Thoracic aorta (tissue), 2 donors: ENCODE measurements at places on chromosomes 13 and 19.

GRCh38 chr13:35475960-35476943, at the start of gene MAB21L1:
MAB21L1 (minus strand) TSS chr13:35476689; CDS start chr13:35476138, 551 bp downstream.
- no peak for DNase-seq

DNA sequence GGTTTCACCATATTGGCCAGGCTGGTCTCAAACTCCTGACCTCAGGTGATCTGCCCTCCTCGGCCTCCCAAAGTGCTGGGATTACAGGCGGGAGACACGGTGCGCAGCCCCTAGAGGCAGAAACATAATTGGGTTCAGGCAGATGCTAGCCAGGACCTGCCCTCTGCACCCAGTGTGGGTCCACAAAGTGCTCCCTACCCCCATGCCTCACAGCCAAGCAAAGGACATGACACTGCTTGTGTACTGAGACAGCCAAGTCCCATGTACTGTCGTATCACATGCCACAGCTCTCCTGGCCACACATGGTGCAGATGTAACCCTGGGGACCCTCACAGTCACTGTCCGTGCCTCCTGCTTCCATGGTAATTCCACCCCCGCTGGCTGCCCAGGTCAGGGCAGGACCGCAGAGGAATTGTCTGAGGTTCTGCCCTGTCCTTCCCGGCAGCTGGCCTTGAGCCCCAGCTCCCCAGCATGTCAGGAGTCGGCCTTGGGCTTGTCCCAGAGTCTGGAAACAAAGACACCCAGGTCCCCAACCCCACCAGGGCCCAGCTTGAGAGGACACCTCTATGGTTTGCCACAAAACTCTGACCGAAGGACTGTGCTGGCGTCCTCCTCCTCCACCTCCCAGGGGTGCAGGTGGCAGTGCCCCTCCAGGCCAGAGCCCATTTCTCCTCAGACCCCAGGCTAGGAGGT, 7.6 kb downstream of the PRR36 start:
- no peak for DNase-seq

- no peak for DNase-seq
These were observed 7.0 kb downstream of the GPR32 start for GRCh38 chr19:50777261-50777660.

- no peak for DNase-seq
These were observed 11.1 kb upstream of the DHRS12 start for GRCh38 chr13:51814825-51815650.

DNA sequence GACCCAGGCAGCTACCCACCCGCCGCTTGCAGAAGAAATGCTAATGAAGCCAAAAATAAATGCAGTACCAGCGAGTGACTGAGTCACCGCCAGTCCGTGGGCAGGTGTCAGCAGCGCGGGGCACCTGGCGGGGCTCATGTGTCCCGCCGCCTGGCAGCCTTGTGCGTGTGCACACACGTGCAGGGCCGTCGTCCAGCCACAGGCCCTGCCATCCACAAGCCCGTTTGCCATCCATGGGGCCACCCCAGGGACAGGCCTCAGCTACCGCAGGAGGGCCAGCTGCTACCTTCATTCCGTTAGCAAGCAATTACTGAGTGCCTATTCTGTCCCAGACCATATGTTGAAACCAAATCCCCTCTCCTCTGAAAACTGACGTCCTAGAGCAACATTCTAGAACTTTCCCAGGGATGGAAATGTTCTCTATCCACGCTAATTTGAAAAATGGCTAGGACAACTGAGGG, 20.5 kb downstream of the NCAN start:
- no peak for DNase-seq

- no peak for DNase-seq
These were observed 4.8 kb downstream of the PRMT1 start for GRCh38 chr19:49681830-49682229.

DNA sequence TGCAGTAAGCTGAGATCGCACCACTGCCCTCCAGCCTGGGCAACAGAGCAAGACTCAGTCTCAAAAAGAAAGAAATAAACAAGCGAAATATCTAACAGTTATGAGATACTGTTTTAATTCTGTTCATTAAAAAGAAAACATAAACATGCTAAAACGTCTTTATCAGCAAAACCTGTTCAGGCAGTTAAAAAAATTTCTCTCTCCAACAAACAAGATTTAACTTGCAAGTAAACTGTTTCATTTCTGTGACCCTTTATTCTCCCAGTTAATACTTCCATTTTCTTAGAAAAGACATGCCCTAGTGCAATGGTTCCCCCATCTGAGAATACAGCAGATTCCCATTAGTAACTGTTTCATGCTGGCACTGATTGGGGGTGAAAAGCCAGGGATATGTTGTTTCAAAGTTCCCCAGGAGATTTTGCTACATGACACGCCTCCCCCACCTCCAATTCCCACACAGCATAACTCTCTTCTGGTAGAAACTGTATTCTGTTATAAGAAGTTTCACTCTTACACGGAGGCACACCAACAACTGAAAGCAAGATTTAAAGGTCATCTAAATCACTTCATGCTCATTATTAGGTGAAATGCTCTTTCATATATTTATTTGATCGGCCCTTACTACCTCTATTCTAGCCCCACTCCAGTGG, 24.4 kb downstream of the ELF1 start:
- no peak for DNase-seq

GRCh38 chr13:87684850-87685742, 13.9 kb downstream of the SLITRK5 start:
- no peak for DNase-seq

GRCh38 chr19:45097450-45097775, 4.4 kb downstream of the PPP1R37 start:
- DNase-seq = no peak

- no peak for DNase-seq
These were observed 72.3 kb upstream of the RFC3 start for GRCh38 chr13:33745370-33746324.

DNA sequence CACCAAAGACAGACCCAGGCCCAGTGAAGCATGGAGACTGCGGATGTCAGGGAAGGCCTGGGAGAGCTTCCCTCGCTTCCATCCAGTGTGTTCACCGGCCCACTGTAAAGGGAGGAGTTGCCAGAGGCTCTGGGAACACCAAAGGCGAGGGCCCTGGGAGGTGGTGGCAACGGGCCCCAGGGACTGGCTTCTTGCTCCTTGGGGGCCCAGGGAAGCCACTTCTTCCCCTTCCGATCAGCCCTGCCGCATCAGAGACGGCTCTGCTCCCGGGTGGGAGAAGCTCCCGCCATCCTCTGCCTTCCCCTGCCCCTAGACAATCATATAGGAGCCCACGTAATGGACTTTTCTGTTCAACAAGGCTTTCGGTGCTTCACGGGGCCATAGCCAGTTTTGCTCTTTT, 83.4 kb upstream of the GPR183 start:
- DNase-seq = no peak

- DNase-seq = no peak
These were observed 88.8 kb upstream of the MCF2L start for GRCh38 chr13:112880221-112880641.

DNA sequence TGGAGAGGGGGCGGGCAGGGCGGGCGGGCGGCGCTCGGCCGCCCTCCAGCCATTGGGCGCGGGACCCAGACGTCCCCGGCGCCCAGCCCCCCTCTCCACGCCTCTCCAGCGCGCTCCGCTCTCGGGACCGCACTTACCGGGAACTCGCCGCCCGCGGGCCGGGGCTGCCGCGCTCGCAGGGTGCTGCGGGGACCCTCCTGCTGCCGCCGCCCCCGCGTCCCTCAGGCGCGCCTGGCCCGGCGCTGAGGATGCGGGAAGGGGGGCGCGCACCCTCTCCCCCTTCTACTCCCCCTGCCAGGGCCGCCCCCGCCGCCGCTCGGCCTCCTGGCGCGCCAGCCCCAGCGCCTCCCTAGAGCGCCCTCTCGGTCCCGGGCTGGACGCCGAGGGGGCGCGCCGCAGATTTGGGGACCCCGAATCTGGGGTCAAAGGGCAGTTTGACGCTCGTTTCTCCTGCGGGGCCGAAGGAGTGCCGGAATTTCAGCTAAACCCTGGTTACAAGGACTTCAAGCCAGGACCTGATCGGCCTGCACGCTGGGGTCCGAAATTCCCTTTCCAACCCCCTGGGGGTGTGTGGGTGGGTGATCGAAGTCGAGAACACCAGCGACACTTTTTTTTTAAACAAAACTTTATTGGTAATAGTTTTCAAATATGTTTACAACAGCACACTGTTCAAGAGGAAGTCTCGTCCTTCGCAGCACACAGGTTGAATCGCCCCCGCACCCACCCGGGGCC, 696 bp upstream of the SAMD1 start:
- DNase-seq = no peak

DNA sequence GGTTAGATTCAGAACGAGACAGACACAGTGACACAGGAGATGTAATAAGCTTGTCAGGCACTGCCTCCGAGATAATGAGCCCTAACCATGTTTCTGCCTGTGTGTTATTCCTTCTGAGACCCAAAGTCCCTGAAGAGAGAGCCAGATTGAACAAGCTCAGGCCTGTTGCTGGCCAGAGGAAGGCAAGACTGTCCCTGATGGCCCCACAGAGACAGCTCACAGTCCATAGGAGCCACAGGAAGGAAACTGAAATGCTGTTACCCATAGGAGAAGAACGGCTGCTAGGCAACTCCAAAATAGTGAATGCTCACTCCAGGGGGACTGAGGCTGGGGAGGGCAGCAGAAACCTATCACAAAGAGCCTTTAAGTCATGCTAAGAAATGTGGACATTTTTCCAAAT, 31.8 kb upstream of the RFXAP start:
- no peak for DNase-seq

DNA sequence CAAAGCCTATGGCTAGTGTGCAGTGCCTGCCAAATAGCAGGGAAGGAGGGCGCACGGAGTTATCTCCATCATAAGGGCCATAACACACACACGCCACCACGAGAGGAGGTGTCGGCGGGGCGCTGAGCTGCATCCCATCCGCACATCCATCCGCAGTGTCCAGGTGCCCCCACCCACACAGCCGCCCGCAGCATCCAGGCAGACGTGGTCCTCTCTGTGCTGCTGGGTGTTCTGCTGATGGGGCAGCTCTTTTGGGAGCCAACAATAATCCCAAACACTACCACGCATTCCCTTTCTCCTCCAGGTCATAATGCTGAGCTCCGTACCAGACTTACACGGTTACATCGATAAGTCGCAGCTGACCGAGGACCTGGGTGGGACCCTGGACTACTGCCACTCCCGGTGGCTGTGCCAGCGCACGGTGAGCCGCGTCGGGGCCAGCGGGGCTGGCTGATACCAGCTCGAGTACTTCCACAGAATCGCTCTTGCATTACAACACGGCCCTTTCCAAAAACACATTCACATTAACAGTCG, 41.5 kb upstream of the F7 start:
- DNase-seq = no peak

DNA sequence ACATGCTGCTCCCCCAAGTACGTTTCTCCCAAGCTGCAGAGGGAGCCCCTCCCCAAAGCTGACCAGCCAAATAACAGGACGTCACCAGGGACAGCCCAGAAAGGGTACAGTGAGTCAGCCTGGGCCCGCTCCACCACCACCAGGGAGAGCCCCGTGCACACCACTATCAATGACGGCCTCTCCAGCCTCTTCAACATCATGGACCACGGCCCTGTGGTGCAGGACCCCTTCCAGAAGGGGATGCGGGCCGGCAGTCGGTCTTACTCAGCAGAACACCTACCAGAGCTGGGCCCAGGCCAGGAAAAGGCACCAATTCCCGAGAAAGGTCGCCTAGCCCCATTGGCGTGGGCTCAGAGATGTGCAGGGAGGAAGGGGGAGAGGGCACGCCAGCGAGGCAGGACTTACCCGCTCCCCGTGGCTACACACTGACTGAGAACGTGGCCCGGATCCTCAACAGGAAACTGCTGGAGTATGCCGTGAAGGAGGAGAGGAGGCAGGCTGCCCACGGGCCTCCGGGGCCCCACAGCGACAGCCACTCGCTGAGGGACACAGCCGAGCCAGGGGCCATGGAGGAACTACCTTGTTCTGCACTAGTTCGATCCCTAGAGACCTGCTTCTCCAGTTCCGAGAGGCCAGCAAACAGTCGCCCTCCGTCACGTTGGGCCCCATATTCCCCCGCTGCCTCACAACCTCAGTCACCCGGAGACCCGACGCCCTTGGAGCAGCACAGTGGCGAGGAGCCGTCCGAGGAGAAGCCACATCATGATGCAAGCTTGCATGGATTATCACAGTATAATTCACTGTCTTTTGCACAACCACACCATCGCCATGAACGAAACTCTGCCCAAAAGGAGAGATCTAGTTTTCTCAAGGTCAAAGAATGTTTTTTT, 815.9 kb upstream of the KLHL1 start:
- DNase-seq = no peak

DNA sequence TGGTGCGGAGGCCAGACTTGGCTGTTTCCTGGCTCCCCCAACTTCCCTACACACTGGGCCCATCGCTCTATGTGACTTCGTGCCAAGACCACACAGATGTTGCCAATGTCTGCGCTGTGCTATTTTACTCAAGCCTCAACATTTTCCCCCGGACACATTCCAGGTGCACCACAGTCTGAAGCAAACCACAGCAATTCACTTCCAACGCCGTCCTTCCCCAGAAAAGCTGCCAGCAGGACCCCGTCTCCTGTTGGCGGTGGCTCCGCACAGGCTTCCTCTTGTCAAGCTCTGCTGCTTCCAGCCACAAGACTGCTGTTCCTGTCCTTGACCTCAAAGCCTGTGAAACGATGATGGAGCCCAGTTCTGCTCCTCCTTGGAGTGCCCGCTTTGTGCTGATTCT, 100.7 kb downstream of the CRYL1 start:
- DNase-seq = no peak

- DNase-seq = no peak
These were observed 51.3 kb downstream of the ERICH6B start for GRCh38 chr13:45564133-45564776.

DNA sequence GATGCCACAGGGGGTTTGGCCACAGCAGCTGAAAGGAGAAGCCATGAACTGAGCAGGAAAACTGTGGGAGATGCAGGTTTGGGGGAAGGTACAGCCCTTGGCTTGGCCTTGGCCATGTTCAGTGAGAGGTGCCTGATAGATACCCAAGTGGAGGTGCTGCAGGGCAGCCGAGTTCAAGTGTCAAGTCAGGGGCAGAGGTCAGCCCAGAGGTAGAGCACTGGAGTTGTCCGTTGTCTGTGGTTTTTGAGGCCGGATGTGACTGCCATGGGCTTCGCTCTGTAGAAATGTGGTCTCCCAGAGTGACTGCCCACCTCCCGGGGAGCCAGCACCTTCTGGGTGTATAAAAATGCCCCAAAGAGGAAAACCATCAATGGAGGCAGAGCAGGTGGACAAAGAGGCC, 65.3 kb downstream of the DPF1 start:
- no peak for DNase-seq

DNA sequence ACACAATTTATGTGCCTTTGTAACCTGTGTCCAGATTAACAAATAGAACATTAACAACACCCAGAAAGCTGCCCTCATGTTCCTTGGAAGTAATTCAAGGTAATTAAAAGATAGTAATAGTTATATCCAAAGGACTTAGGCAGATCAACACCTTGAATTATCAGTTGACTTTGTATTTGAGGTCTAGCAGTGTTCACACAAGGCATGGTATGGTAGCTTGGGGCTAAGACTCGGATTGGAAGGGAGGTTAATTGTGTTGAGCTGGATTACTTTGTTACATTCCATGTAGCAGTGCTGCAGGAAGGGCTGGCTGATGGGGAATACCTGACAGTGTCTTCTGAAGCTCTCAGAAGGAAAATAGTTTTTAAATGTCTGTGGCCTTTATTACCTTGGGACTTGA, 16.8 kb downstream of the SLC25A15 start:
- no peak for DNase-seq
